A375 (cell line): ENCODE measurements at places on chromosomes 7 and 10. TPM values are rescaled to one million over a fixed set of nuclear protein-coding genes. Genes with fewer than 3 reads are reported as not detected.

Gene ATOH7
- total RNA-seq, result 0.23 and 0.90 TPM in 2 replicates

Gene ZNF365
- 3.3 and 4.1 TPM in 2 replicates for total RNA-seq

Gene AIMP2
- 65.5 and 67.9 TPM in 2 replicates for total RNA-seq

Gene FFAR4
- 0.08 TPM in 1 of 2 replicates, not detected in the other for total RNA-seq

Gene ABCB4
- total RNA-seq, result 3.1 and 4.3 TPM in 2 replicates

Gene JCAD
- under 0.01 and 0.15 TPM in 2 replicates for total RNA-seq

Gene NT5C2
- total RNA-seq, result 26.5 and 27.9 TPM in 2 replicates

Gene RARRES2
- not detected in 2 replicates for total RNA-seq

Gene EZH2
- total RNA-seq, result 40.1 and 43.5 TPM in 2 replicates

Gene PIK3CG
- 0.30 TPM in 1 of 2 replicates, not detected in the other for total RNA-seq

Gene TCTN3
- total RNA-seq, result 18.7 and 20.0 TPM in 2 replicates

Gene LRMDA
- total RNA-seq, result 2.7 and 4.5 TPM in 2 replicates

Gene GNAI1
- 11.2 and 18.0 TPM in 2 replicates for total RNA-seq

Gene STN1
- total RNA-seq, result 41.6 and 52.5 TPM in 2 replicates

Gene SYT15B
- 0.04 and 0.24 TPM in 2 replicates for total RNA-seq

Gene PNLIPRP3
- 0.03 TPM in 1 of 2 replicates, not detected in the other for total RNA-seq

Gene ABCC2
- 13.4 and 16.9 TPM in 2 replicates for total RNA-seq

Gene GIMAP1
- total RNA-seq, result not detected in 2 replicates

Gene ZNF775
- total RNA-seq, result 3.1 and 3.8 TPM in 2 replicates

Gene KLLN
- total RNA-seq, result 0.29 and 0.49 TPM in 2 replicates

Gene PON3
- not detected in 2 replicates for total RNA-seq

Gene EGR2
- 0.34 and 0.72 TPM in 2 replicates for total RNA-seq

Gene NANOS1
- 6.4 and 9.7 TPM in 2 replicates for total RNA-seq

Gene PHTF2
- 18.0 and 20.5 TPM in 2 replicates for total RNA-seq

Gene LEP
- not detected in 2 replicates for total RNA-seq

Gene ZFYVE27
- total RNA-seq, result 38.7 and 44.4 TPM in 2 replicates

Gene POM121C
- 15.7 and 18.4 TPM in 2 replicates for total RNA-seq

Gene AASS
- 25.0 and 29.3 TPM in 2 replicates for total RNA-seq

Gene TRPV5
- 0.05 TPM in 1 of 2 replicates, not detected in the other for total RNA-seq

Gene CYP26A1
- 0.32 and 0.91 TPM in 2 replicates for total RNA-seq

Gene PROSER2
- 29.3 and 31.3 TPM in 2 replicates for total RNA-seq
